Lower leg skin (tissue), 4 donors: ENCODE measurements at places on chromosomes 5 and 9. TPM values are rescaled to one million over a fixed set of nuclear protein-coding genes. Genes with fewer than 3 reads are reported as not detected.

PHYHD1 gene
- 51.1 TPM for total RNA-seq

MRPS27 gene
- 49.2 TPM for total RNA-seq

MORN5 gene
- not detected for total RNA-seq

SOHLH1 gene
- 0.71 TPM for total RNA-seq

POU5F2 gene
- total RNA-seq, result 0.84 TPM

PRR7 gene
- 5.4 TPM for total RNA-seq

PRSS3 gene
- total RNA-seq, result 84.0 TPM

C7 gene
- total RNA-seq, result 7.8 TPM

SPOCK1 gene
- total RNA-seq, result 21.5 TPM

GABRA6 gene
- not detected for total RNA-seq

ADAMTS19 gene
- total RNA-seq, result not detected

IL5 gene
- not detected for total RNA-seq

PCDHGB1 gene
- total RNA-seq, result 0.30 TPM

SLC24A2 gene
- not detected for total RNA-seq
